D341Med (cell line): ENCODE measurements at places on chromosomes 11 and 22.

DNA sequence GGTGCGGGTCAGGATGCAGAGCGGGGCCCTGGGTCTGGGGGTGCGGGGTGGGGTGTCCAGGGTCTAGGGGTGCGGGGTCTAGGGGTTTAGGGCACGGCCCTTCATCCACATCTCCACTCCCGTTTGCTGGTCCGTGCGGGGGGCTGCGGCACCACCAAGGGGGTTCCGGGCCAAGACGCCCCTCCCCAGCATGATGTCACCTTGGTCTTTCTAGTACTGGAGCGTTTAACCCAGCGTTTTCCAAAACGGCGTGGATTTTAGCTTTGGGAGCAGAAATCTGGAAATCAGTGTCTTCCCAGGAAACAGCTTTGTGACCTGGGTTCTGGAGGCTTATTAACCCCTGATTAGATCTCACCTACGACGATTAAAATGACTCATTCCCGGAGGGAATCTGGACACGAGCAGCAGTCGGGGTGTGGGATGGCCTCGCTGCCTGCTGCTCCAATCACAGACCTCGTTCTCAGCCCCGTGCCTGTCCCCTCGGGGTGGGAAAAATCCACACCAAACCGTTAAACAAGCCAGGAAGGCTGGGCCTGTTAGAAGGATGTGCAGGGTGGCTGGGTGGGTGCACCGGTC is 759 bp downstream of the AP2A2 start:
- peak; percentile 76 for DNase-seq

GRCh38 chr11:75582895-75583717 is 21.1 kb downstream of the SERPINH1 start:
- no peak for DNase-seq

DNA sequence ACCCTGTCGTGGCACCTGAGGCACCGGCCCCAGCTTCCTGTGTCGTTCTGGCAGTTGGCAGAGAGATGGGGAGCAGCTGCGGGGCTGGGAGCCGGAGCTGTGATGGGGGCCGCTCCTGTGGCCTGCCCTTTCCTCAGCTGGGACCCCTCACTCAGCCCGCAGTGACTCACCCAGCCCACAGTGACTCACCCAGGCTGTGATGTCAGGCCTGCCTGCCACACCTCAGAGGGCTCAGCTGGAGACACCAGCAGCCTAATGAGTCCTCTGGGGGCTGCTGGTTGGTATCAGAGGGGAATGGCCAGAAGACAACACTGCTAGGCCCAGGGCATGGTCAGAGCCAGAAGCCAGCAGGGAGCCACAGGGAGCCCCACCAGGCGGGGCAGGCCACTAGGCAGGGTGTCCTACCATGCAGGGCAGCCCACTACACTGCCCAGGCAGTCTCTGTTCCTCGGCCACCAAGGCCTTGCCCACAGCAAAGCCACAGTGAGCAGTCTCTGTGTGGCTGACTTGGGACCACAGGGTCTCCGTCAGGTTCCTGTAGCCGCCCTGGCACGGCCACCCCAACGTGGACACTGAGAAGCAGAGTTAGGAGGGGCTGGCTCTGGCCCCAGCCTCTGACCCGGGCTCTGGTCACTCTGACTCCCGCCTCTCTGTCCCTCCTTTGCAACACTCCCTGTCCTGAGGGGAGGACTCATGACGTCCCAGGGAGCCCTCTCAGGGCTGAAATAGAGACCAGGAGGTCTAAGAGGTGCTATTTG is 4.2 kb upstream of the FXYD2 start:
- DNase-seq, result no peak

GRCh38 chr11:78768971-78769370 is 194.3 kb upstream of the NARS2 start:
- DNase-seq, result no peak

DNA sequence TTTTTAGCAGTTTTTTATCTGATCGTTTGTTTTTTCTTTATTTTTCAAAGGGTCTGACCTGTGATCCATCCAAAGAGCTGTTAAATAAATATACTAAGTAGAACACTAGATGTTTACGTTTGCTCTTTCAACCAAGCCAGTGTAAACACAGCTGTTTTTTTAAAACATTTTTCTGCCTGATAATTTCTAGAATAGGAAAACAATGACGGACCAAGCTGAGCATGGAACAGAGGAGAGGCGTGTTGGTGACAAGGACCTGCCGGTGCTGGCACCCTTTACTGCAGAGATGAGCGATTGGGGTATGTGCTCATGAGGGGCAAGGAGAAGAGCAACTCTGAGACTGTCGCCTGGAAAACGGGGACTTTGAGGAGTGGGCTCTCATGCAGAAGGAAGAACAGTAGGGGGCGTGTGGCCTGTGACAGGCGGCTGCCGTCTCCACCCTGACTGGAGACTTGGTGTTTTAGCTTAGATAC is 28.6 kb upstream of the PANX2 start:
- no peak for DNase-seq

DNA sequence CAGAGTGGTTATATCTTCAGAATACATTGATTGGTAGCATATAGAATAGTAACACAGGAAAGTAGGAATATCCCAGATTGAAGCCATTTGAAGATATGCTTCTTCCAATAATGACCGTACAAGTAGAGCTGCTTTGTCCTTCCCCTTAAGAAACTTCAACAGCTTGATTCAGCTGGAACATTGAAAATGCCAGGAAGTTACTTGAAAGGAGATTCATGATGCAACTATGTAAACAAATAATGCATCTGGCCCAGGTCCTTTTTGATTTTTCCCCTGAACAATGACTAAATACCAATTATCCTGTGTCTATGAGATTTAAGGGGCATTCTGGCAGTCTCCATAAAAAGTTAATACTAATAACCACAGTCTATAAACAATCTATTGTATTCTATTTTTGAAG is 3.0 kb downstream of the DKK3 start:
- no peak for DNase-seq

GRCh38 chr11:7612661-7613393 is 60.5 kb downstream of the CYB5R2 start:
- no peak for DNase-seq

- no peak for DNase-seq
Measured at GRCh38 chr11:65428578-65429067, 6.0 kb downstream of the NEAT1 start.

GRCh38 chr11:3215346-3216026 is 3.1 kb downstream of the MRGPRG start:
- no peak for DNase-seq

DNA sequence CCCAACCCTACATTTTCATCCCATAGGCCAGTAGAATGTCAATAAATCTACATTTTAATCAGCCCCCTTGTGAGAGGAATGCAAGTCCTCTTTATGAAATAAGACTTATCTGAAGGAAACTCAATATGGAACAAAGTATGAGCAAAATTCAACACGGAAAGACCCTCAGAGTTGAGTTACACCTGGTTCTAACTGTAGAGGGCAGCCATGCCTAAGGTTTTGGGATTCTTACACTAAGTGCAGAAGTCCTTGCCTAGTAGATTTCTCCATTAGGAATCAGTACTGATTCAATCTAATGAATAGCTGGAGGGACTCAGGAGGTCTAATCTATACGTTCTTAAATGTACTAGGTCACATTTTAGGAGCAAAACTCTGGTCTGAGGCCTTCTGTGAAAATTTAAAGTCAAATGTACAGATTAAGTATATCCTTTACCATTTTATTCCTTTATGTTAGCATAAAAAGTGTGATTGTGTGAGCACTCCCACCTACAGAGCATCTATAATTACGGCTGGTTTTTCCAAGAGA is 904.5 kb downstream of the DLG2 start:
- no peak for DNase-seq

DNA sequence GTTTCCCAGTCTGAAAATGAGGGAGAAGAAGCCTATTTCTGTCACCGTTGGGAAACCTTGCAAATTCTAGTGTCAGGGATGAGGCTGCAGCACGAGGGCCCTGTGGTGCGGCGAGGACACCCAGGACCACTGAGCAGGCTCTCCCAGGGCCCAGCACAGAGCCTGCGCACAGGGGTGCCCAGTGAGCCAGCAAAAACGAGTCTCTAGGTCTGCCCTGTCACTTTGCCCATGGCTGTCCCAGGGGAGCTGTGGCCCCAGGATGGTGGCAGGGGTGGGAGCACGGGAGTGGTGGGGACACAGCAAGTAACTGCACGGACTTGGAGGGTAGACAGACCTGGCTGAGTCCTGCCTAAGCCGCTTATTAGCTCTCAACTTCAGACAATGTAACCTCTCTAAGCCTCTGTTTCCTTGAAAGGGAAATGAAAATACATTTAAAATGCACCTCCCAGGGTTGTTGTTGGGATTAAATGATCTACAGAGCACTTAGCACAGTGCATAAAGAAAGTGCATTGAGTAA is 44.2 kb downstream of the DSCAML1 start:
- peak; percentile 76 for DNase-seq

DNA sequence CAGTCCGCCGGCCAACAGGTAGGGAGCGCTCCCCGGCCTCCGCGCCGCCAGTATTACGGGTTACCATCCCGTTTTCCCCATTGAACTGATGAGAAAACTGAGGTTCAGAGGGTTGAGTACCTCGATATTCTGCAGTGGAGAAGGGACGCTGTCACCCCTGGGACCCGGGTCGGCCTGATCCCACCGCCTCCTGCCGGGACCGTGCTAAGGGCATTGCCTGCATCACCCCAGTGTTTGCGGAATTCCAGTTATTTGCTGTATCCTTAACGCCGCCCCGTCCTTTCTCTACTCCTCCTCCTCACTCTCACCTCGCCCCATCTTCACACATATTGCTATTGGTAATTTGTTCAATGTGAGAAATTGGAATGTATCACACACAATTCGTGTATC is 370 bp upstream of the A4GALT start:
- no peak for DNase-seq

- peak; percentile 71 for DNase-seq
Measured at GRCh38 chr11:78109081-78110015, 29.7 kb upstream of the NDUFC2 start.

DNA sequence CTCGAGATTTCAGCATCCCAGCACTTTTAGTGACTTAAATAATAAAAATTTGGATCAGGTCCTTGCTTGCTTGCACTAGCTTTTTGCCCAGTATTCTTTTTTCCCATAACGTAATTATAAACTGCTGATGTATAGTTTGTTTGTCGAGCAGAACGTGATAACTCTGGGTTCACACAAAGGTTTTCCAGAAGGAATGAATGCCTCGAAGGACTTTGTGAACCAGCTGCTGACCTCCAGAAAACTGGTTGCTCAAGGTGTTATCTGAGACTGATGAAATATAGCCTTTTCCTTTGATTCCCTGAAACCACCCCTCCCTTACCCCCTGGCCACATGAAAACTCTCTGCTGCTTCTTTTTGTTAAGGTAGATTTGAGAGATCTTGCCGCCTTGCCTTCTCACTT is 229.1 kb upstream of the CARD18 start:
- no peak for DNase-seq

DNA sequence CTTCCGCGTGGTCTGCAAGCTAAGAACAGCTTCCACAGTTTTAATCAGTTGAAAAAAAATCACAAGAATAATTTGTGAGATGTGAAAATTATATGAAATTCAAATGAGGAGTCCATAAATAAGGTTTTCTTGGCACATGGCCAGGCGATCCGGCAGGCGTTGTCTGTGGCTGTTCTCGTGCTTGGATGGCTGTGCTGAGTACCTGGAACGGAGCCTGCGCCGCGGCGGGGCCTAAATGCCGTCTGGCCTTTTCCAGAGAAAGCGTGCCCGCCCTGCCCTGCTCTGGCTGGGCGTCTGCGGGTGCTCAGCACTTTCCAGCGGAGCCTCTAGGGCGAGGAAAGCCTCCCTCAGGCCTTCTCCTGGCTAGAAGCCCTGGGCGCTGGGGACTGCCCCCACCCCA is 41.8 kb downstream of the OSBPL5 start:
- no peak for DNase-seq

GRCh38 chr11:61293867-61294716 is 1.0 kb downstream of the VWCE start:
- peak; percentile 83 for DNase-seq

DNA sequence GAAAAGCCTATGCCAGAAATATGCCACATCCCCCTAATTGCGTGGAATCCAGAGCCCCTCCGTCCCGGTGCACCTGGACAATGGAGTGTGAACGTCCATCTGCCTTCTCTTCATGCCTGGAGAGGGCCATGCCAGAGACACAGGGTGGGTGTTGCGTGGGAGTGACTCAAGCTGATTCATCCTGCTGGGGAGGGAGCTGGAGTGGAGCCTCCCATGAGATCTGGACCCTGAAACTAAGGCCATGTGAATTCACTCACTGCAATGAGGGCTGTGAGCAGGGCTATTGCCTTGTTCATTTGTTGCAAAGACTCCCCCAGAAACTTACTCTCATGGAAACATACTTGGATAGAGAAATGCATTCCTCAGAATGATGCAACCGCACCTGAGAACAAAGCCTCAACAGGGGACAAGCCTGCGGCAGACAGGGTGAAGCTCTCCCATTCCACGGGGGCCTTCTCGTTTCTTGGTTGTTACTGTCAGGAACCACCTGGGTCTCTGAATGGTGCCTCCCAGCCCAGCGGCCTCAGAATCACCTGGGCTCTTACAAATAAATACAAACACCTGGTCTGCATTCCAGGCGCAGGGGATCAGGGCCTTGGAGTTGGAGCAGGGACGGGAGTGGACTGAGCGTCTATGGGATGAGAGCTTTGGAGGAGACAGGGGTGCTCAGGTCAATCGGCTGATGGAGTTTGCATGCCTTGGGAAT is 1031.2 kb downstream of the BRD1 start:
- no peak for DNase-seq

DNA sequence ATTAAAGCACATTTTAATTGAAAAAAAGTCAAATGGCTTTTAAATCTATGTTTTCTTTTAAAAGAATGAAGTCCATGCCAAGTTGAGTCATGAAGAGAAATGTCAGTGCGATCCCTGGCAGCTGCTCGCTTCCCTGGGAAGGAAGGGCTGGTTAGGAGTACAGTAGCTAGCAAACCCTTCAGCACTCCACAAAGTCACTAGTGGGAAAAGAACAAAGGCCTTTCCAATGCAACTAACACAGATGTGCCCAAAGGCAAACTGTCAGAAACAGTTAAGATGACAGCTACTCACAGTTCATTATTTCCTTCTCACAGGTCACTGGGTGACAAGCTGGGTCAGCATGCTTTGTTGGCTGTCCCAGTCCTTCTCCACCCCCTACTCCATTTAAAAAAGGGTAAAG is 308.7 kb downstream of the DCDC1 start:
- no peak for DNase-seq

DNA sequence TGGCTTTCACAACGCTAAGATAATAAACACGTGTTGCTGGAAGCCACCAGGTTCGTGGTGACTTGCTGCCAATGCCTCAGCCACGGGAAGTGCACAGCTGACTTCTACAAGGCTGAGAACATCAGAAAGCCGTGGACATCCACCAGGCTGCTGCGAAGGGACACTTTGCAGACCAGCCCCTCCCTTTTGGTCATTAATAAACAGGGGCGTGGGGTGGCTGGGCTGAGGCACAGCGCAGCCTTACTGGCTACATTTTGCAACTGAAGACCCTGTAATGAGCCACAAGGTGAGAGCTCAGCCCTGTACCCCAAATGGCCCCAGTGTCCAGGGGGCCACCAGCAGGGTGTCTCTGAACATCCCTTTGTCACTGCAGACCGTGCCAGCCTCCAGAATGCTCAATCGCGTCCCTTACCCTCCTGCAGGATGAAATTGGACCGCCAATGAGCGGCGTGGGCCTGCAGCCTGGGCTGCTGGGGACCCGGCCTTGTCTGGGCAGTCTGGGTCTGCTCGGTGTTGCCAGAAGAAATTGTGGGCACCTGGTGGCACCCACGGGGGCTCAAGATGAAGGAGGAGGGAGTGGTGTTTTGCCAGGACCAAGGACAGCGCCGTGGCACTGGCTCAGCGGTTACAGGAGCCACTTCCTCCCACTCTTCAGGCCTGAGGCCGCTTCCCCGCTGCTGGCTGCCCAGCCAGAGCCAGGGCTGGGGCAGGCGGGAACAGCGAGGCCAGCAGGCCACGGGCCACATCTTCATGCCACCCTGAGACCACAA is 181.9 kb downstream of the CTTN start:
- no peak for DNase-seq
